Gastroesophageal sphincter (tissue), 4 donors: ENCODE measurements at places on chromosomes 4 and X. TPM values are rescaled to one million over a fixed set of nuclear protein-coding genes. Genes with fewer than 3 reads are reported as not detected.

The GRIA3 gene
- total RNA-seq, result 2.5 TPM

The GRIA2 gene
- total RNA-seq, result 8.4 TPM

The JADE1 gene
- total RNA-seq, result 112 TPM

The SYP gene
- total RNA-seq, result 2.9 TPM

The SLC26A1 gene
- total RNA-seq, result not detected

The EXOC1L gene
- total RNA-seq, result not detected

The NALF2 gene
- total RNA-seq, result not detected

GRCh38 chrX:69919749-69920148, 130.0 kb downstream of the AWAT2 start:
- no peak for ATAC-seq

DNA sequence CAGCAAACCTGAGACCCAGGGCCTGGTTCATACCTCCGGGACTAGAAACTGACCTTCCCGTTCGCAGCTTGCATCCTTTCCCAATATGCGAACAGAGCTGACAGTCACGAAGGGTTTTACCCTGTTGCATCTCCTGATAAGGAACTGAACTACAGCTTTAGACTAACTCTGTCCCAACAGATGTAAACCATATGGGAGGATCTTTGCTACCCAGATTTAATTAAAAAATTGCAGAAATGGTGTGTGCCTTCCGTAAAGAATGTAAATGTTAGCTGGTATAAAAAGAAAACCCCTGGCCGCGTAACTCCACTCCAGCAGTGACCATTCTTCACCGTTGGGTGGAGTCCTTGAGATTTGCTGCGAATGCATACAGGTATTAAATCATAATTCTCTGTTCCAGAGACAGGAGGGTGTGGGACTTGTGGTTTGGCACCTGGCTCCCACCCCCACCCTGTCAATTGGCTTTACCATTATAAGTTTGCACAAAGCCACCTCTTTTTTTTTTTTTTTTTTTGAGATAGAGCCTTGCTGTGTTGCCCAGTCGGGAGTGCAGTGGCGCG, 40.6 kb upstream of the SORCS2 start:
- ATAC-seq, result no peak

GRCh38 chrX:4830880-4831557, 1117.6 kb upstream of the PRKX start:
- ATAC-seq, result no peak

DNA sequence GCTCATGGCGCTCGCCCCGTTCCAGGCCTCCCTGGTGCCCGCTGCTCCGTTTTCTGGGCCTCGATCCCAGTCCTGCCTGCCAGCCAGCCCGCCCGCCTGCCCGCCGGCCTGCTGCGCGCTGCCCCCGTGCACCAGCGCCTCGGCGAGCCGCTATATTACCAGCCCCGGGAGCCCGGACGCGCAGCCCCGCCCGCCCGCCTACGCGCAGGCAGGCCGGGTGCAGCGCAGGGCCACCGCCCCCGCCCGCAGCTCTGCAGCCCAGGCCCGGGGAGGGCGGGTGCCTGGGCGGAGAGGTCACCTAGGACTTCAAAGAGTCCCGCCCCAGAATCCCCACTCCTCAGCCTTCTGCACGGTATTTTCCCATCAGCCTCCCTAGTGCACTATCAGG, at the start of gene MAOB:
MAOB (minus strand) TSS at position 157 of the 388 bp plus-strand sequence; CDS start at position 6, 151 bp downstream.
- ATAC-seq, result peak; percentile 86

DNA sequence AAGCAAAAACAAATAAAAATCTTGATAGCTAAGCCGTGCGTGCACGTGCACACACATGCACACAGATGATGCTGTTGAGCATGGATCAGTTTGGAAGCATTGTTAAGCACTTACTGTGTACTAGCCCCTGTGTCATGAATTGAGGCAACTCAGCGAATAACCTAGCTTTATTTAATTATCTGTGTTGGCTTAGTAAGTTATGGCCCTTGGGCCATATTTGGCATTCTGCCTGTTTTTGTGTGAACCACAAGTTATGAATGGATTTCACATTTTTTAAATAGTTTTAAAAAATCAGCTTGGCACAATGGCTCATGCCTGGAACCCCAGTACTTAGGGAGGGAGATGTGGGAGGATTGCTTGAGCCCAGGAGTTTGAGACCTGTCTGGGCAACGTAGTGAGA, 113.6 kb upstream of the CBLL2 start:
- no peak for ATAC-seq

GRCh38 chr4:38610521-38610920, 53.5 kb upstream of the KLF3 start:
- ATAC-seq, result no peak

DNA sequence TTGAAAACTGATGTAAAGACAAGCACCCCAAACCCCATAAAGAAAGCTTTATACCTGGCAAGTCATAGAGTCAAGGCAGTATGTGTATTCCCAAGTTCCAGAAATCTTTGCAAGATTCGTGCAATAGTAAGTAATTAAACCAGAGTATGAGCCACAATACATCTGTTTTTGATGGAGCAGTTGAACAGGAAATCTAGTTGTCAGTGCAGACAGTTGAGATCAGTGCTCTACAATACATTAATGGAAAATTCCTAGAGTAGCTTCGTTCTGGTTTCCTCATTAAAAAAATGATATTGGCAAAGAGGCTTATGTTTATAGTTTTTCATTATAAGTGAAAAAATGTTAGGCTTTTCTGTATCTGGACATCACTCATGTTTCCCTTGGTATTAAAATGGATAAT, 575.3 kb downstream of the TRIML1 start:
- no peak for ATAC-seq

DNA sequence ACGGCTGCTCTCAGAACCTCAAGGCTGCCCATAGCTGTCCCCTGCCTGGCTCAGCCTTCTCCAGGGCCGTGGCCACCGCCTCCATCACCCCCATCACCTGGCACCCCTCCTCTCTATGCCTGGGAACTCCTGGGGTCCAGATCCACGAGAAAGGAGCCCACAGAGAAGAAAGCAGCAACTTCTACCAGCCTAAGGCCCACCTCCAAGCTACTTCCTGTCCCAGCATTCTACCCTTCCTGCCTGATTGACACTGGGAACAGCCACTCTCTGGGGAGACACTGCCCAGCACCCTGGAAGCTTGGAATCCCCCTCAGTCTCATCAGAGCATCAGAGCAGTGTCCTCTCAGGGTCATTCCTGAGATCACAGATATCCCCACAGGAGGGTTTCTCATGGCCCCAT, 36.9 kb upstream of the PROM1 start:
- ATAC-seq, result no peak

DNA sequence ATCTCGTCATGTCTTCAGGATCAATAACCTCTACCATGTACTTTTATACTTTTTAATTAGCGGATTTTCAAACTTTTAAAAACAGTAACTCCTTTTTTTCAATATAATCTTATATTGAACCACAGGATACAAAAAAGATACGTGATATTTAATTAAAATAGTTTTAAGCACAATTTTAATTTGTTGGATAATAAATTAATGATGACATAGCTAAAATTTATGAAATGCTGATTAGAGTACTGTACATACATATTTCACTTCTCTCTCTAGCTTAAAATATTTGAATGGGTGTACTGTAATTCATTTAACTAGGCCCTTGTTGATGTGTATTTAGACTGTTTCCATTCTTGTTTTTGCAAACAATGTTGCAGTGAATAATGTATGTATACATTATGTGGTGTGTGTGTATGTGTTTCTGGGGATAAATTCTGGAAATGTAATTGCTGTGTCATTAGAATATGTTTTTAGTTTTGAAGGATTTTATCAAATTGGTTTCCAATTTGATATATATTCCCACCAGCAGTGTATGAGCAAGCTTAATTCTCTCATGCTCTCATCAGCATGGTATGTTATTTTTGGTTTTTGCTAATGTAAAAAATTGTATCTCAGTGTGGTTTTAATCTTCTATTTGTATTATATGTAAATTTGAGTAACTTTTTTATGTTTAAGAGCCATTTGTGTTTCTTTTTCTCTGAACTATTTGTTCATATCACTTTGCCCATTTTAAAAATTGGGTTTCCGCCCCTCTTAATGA, 66.4 kb downstream of the CDKL5 start:
- no peak for ATAC-seq

- ATAC-seq, result no peak
These were observed 82.4 kb upstream of the SMIM10 start for GRCh38 chrX:134908356-134908755.

DNA sequence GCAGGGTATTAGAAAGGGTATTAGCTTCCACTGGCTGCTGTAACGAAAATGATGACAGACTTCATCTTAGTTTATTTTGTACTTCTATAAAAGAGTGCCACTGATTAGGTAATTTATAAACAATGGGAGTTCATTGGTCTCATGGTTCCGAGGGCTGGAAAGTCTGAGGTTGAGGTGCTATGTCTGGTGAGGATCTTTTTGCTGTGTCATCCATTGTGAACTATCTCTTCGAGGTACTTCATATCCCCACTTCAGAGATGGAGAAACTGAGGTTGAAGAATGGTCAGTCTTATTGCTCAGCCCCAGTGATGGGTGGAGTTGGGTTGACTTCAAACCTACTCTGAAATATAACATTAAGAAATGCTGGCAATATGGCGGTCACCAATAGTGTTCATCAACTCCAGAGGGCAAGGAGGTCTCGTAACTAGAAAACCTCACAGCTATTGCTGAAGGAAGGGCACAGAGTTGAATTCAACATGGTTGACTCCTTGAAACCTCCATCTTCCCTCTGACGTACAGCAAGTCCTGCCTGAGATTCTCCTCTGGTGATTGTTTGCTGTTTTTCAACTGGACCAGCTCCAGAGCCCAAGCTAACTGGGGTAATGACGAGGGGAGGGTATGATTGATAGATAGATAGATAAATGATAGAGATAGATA, 53.6 kb upstream of the SHOX start:
- no peak for ATAC-seq

- ATAC-seq, result no peak
These were observed 42.0 kb downstream of the CENPE start for GRCh38 chr4:103156106-103156505.
